ENCODE measurements at places on chromosomes 1 and 21.
A peak's percentile ranks its signal among the peaks of the same experiment; 100 is the strongest.

GRCh38 chr1:185091480-185091879, 46.1 kb downstream of the RNF2 start:
- DNase-seq, result no peak

DNA sequence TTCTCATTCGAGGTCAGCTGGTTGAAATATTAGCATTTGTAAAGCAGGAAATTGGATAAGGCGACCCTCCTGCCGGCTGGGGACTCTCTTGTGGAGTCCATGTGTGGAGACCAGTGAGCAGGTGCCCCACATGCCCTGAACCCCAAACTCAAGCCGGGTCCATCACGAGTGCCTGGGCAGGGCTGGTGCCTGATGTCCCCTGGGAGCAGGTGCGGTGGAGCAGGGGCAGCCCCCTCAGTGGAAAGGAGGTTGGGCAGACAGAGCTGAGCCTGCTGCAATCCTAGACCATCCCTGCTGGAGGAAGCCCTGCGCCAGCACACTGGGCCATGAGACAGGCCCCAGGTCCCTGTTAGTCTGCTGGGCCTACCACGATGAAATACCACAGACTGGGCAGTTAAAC, 395.6 kb downstream of the NPHP4 start:
- no peak for DNase-seq

- no peak for DNase-seq
Observed at GRCh38 chr1:202124142-202124541, 1.4 kb downstream of the GPR37L1 start.

- no peak for DNase-seq
Observed at GRCh38 chr21:45202889-45203288, 84.8 kb downstream of the POFUT2 start.

GRCh38 chr1:166701603-166702100, 137.6 kb upstream of the POGK start:
- DNase-seq, result no peak

DNA sequence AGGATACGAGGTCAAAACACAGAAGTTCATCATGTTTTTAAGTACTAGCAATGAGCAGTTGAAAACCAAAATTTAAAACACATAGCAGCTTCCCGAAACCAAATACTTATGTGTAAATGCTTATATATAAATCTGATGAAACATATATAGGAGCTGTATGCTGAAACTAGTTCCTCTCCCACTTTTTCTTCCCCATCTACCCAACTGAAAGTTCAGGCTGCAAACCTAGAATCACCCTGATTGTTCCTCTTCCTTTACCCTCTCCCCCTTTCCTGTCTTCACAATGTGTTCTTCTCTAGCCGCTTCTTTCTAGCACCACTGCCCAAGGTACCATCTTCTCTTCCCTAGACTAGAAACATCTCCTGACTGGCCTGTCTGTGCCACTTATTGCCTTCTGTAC, 90.6 kb downstream of the ST3GAL3 start:
- DNase-seq, result no peak

DNA sequence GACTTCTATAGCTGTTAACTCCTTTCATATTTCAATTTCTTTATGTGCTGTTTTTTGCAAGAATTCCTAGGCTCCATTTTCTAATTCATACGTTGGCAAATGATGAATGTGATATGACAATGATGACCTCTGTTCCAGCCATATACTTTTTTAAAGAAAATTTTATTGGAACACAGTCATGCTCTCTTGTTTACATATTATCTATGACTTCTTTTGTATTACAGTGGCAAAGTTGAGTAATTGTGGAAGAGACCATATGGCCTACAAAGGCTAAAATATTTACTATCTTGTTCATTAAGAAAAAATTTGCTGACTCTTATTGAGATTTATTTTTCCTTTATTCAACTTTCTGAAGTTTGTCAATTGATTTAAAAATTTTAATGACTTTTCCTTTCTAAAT, 7.1 kb downstream of the IFI44L start:
- DNase-seq, result no peak

- DNase-seq, result no peak
Observed at GRCh38 chr1:95067568-95067967, 5.2 kb downstream of the ALG14 start.

- no peak for DNase-seq
Observed at GRCh38 chr1:207860531-207860930, 50.4 kb downstream of the CD34 start.

- no peak for DNase-seq
Observed at GRCh38 chr1:208036918-208037766, 126.2 kb upstream of the CD34 start.

DNA sequence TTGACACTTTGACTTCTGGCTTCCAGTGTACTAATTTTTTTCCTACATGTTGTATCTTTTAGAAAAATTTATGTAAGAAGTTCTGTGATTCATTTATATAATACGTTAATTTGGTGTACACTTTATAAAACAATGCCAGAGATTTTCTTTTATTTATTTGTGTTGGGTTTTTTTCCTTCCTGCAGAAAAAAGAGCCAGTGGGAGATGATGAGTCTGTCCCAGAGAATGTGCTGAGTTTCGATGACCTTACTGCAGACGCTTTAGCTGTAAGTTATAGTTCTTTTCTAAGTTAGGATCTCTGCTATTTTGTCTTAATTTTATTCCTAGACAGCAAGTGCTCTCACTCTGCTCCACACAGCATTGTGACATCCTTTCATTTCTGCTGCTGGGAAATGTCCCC, 14.4 kb downstream of the SARS1 start:
- DNase-seq, result no peak

DNA sequence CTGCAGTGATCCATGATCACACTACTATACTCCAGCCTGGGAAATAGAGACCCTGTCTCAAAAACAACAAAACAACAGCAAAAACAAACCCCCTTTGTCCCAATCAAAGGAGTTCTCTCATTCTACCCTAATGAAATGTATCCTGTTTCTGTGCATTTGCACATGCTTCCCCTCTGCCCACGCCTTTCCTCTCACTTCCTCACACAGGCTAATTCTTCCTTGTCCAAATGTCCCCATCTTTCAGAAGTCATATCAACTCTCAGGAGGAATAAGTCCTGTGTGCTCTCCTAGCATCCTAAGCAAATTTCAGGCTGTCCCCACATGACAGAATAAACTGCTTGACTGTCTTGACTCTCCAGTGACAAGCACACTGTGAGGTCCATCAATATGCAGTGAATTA, 8.1 kb upstream of the ATP1B1 start:
- DNase-seq, result no peak

DNA sequence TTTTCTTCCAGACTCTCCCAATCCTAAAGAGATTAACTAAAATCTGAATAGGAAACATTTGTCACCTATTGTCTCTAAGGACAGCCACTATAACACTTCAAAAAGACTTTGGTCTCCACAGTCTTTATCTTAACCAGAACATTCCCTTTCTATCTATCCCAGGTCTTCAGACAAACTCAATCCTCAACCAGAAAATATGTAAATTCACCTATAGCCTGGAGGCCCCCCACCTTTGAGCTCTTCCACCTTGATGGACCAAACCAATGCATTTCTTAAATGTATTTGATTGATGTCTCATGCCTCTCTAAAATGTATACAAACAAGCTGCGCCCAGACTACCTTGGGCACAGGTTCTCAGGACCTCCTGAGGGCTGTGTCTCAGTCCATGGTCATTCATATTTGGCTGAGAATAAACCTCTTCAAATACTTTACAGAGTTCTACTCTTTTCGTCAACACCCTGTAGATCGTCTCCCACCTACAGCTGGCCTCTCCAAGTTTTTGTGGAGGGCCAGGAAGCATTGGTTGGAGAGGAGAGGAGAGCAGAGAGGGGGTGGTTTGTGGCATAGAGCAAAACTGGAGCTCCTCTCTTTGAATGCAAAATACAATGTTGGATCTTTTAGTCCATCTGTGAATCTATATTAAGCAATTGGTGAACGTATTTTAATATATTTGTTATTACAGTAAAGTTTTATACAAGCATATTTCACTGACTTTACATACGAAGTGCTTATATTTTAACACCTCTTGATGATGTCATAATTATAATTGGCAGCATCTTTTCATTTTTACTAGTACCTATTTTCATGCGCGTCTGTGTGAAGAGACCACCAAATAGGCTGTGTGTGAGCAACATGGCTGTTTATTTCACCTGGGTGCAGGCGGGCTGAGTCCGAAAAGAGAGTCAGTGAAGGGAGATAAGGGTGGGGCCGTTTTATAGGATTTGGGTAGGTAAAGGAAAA, 230.7 kb upstream of the DUSP10 start:
- no peak for DNase-seq

- DNase-seq, result no peak
Observed at GRCh38 chr1:208289716-208290115, 45.5 kb upstream of the PLXNA2 start.

- DNase-seq, result no peak
Observed at GRCh38 chr1:59691261-59691660, 123.5 kb upstream of the HOOK1 start.

- no peak for DNase-seq
Observed at GRCh38 chr1:235399661-235400060, 32.4 kb downstream of the TBCE start.

- no peak for DNase-seq
Observed at GRCh38 chr1:44631333-44631646, 43.0 kb downstream of the TMEM53 start.

DNA sequence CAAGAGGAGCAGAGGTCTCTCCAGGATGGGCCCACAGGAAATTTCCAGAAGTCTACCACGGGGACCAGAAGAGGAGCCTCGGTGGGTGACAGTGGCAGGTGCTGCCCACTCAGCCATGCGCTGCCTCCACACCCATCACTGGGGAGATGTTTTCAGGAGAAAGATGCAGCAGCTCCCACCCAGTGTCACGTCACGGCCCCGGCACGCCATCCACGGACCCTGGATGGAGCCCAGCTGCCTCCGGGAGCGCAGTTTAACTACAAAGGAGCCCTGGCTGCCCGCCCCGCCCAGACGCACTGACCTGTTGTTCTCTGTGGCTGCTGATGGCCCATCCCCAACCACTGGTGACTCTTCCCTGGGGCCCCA, 6.8 kb downstream of the TSPEAR start:
- no peak for DNase-seq

DNA sequence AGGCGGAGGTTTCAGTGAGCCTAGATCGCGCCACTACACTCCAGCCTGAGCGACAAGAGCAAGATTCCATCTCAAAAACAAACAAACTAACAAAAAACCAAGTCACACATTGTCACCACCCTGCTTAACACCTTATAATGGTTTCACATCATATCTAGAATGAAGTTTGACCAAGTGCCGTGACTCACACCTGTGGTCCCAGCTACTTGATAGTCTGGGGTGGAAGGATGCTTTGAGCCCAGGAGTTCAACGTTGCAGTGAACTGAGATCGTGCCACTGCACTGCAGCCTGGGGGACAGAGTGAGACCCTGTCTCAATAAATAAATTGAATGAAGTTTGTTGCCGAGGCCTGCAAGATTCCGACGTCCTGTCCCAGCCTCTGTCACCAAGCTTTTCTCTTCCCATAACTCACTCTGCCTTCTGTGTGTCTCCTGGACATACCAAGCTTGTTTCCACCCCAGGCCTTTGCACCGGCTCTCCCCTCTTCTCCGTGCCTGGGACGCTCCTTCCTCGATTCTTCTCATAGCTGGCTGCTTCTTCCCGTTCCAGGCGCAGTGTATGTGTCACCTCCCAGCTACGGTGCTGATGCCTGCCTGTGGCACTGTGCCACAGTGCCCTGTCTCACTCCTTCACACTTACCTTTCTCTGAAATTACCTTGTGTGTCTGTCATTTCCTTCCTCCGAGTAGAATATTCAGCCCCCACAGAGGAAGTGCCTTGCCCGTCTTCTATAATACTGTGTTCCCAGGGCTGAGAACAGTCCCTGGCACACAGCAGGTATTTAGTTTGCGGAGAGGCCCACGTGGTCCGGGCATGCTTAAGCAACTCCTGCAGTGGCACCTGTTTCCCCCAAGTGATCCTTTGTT, 3.8 kb upstream of the SELENON start:
- no peak for DNase-seq

GRCh38 chr1:107158496-107158895, 17.7 kb downstream of the NTNG1 start:
- no peak for DNase-seq

- no peak for DNase-seq
Observed at GRCh38 chr1:201004154-201004553, 19.4 kb downstream of the KIF21B start.

GRCh38 chr1:23837908-23838307, 12.7 kb upstream of the HMGCL start:
- no peak for DNase-seq

DNA sequence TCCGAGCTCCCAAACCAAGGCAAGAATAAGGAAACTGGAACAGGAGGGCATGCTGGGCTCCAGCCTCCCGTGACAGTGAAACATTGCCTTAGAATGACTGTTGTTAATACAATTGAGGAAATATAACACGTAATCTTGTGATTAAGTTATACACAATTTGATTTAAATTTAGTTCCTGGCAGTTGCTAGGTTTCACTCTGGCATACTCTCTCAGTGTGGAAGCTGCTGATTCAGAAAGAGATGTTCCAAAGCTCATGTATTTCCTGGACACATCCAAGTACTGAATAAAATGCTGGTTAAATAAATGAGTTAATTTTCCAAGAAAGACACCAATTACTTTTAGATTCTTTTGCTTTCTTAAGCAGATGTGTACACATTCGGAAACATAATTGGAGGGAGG, 176.1 kb downstream of the GRIK1 start:
- no peak for DNase-seq

- DNase-seq, result no peak
Observed at GRCh38 chr1:210489491-210489890, 160.8 kb downstream of the HHAT start.

GRCh38 chr21:42621166-42621818, 32.1 kb upstream of the PDE9A start:
- DNase-seq, result no peak

DNA sequence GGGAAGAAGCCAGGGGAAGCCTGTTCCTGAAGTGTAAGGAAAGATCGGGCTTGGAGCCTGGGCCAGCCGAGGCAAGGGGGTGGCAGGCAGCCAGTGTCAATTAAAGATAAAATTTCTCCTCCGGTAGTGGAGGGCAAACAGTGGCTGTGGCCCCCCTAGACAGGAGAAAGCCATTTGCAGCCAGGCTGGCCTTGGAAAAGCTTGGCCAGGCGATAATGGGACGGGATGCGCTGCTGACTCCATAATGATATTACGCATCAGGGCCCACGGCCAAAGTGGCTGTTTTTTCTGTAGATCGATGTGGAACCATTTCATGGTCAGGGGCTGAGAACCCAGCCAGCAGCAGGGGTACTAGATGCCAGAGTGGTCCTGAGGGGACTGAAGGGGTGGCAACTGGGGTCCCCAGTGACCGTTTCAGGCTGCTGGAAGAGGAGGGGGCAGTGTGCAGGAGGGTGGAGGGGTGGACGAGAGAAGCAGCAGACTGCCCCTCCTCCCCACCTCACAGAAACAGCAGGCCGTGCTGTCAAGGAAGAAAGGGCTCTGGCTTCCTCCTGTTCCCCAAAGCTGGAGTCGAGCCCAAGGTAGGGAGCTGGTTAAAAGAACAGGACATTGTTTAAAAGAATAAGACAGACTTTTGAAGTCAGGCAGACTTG, 25.2 kb downstream of the KCNC4 start:
- DNase-seq, result peak; percentile 87

GRCh38 chr1:6783221-6783620, 2.0 kb upstream of the CAMTA1 start:
- no peak for DNase-seq

DNA sequence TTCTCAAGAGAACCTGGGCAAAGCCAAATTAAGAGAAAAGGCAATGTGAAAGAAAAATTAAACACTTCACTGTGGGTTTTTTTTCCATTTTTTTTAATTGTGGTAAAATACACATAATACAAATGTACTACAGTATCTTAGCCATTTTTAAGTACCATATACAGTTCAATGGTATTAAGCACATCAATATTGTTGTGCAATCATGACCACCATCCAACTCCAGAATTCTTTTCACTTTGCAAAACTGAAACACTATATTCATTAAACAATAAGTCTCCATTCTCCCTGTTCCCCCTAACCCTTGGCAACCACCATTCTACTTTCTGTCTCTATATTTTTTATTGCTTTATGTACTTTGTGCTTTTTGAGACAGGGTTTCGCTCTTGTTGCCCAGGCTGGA, 17.8 kb upstream of the OTUD7B start:
- DNase-seq, result no peak

Measured in NCI-H446 treated with DMSO at 0.1 percent for 48 hours (cell line).